Ecto neural progenitor cell (in vitro differentiated cells): ENCODE measurements at places on chromosomes 1 and 21.
A peak's percentile ranks its signal among the peaks of the same experiment; 100 is the strongest.

DNA sequence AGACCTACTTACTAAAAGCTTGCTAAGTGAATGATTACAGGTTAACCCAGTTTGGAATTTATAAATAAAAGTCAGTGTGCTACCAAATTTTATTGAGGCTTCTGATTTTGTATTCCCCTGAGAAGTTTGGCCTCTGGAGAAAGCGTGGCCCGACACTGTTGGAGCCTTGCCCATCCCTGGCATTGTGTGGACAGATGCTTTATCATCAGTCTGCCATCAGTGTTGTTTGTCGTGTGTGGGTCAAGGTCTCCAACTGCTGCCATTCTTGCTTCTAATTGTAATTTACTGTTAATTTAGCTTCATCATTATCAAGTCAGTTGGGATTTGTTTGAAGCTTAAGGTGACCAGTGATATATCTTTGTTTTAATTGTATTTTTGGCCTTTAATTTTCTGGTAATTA, 62.0 kb upstream of the LPGAT1 start:
- no peak for DNase-seq

GRCh38 chr21:39018730-39019129, 164.5 kb downstream of the PSMG1 start:
- no peak for DNase-seq

GRCh38 chr1:78146205-78146771, 100.5 kb downstream of the GIPC2 start:
- no peak for DNase-seq

DNA sequence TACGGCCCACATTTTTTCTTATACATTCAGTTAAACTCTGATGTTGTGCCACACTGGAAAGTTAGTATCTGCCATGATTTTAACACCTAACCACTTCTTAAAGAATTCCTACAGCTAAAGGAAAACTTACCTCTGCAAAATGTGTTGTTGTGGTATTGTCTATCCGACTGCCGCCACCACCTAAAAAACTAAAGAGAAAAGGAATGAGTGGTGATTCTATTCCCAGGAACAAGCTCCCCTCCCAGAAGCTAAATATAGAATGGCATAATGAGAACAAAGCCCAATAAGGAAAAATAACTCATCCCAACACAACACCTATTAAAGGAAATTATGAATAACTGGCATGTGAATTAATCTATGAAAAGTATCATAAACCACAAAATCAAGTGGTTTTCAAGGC, 39.5 kb downstream of the RNF115 start:
- no peak for DNase-seq

GRCh38 chr1:186813420-186813819, 15.3 kb upstream of the PLA2G4A start:
- DNase-seq: no peak

DNA sequence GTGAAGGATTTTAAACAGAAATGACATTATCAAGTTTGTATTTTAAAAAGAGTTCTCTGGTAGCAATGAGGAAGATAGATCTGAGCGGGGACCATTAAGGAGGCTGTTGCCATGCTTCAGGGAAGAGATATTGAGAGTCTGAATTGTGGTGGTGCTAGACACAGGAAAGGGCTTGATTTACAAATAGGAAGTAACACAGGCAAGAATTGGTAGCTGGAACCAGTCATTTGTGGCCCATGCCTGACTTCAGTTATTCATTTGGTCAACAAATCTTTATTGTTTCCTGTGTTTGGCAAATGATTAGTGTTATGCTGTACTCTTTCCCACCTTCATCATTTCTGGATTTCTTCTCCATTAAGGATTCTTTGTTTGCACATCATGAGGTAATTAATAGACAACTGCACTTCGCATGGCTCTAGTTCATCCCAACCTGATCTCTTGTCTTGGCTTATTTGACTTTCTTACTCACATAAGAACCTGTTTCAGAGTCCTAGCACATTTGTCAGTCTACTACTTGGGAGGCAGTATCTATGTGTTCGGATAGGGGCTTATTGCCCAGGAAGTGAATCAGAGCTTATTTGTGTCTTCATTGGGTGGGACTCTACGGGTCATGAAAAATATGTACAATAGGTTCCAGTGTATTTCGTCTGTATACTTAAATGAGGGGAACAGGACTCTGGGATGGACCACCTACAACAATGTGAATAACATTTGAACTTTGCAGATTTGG, 32.3 kb downstream of the EEIG2 start:
- no peak for DNase-seq

DNA sequence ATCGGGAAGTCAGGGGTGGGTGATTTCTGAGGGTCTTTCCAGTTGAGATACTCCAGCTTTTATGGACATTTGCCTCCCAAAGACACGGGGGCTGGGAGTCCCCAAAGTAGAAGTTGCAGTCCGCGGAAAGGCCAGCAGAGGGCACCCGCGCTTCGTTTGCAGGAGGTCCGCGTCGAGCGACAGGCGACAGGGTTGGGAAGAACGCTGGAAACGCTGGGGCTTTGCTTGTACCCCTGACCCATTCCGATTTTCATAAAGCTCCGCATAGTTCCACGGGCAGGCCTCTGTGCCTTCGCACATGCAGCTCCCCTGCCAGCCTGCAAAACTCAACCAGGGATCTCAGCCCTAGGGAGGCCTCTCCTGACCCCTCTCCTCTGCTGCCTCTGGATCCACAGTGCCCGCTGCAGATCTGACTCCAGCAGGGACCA, 44.2 kb upstream of the LAPTM5 start:
- peak; percentile 94 for DNase-seq

DNA sequence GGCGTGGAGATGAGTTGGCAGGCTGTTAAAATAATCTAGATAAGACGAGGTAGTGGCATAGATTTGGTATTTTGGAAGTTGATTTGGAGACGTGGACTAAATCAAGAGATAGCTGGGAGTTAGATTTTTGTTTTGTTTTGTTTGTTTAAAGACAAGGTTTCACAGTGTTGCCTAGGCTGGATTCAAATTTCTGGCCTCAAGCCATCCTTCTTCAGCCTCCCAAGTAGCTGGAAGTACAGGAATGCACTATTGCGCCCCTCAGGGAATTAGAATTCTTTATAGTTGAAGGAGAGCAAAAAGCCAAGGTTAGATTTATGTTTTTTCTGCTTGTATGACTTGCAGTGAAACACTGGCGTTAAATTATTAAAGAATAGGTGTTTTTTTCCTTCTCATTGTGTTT, 22.3 kb upstream of the SNRPE start:
- DNase-seq: no peak

GRCh38 chr21:46598581-46599572, 6.0 kb downstream of the S100B start:
- no peak for DNase-seq

DNA sequence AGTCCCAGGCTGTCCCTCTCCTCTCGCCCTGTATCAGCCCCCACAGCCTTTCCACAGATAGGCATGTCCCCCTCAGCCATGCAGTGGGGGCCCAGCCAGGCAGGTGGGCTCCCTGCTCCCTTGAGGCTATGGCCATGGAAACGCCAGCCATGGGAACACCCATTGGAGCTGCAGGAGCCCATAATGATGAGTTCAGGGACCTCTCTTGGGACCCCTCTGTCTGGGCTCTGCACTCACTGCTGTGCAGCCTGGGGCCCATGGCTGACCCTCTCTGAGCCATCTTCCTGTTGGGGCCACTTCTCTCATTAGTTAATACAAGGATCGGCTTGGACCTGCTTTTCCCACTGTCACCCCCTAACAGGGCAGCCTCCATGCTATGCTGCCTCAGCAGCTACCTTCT, 33.2 kb downstream of the WNT3A start:
- DNase-seq: no peak

DNA sequence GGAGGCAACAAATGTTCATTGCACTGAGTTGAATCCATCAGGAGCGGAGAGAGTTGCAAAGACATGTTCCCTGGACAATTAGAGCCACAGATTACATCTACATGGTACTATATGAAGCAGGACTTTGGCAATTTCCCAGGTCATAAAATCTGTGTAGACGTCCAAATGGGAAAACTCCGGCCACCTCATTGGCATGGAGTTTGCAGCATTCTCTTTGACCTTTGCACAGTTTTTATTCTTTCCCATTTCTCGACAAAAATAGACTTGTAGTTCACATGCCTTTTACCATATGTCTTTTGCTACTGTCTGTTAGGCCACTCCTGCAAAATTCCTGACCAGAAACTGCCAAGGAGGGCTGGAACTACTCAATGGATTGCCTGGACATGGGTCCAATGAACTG, 48.2 kb downstream of the UBE2T start:
- DNase-seq: no peak

DNA sequence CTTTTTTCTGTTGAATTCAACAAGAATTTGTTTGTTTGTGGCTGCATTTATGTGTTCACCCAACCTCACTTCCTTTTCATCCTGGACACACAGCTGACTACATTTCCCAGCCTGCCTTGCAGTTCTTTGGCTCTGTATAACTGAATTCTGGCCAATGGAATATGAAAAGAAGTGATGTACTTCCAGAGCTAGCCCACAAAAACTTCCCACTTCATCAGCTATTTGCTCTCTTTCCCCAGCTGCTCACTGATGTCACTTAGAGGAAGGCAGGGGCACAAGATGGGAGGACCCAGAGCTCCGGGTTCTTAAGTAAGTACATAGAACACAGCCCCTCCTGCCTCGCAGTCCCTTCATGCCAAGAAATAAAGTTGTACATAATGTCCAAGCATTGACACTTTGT, 235.0 kb upstream of the FGGY start:
- no peak for DNase-seq

- no peak for DNase-seq
These were observed 30.3 kb upstream of the ID3 start for GRCh38 chr1:23589585-23589986.

GRCh38 chr1:183019139-183019740, 4.0 kb upstream of the LAMC1 start:
- DNase-seq: no peak

DNA sequence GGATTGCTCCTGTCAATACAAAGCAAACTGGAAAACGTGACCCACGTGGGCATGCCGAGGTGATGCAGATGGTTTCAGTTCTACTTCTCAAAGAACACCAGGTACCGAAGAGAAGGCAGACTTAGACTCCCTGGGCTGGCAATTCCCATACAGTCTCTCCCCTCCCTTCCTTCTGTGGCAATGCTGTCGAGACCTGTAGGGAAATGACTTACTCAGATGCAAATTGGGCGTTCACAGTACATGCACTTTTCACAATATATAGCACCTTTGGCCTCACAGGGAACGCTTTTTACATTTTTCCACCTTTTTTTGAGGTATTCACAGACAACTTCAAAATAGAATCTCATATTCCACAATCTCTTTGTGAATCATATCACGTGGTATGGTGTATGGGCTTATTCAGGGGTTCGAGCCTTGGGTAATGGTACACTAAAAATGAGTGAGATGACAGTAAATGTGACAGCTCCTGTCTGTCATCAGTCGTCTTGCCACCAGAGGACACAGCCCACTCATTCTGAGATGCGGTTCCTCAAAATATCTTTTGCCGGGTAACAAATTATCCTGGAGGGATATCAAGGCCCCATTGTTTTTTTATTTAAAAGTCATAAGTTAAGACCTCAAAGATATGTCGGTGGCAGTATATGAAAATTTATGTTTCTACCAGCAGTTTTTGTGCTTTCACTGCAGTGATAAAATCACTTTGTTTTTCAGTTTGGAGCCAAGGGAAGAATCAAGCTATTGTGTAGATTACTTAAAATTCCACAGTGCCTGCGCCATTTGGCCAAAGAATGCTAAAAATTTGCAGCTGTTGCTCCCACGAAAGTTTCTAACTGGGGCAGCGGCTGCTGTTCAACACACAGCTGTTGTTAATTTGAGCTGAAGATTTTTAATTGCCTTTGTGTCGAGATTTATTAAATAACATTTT, 168.4 kb downstream of the ZZZ3 start:
- peak; percentile 56 for DNase-seq

GRCh38 chr1:48219803-48220202, 2.7 kb upstream of the SLC5A9 start:
- DNase-seq: no peak

DNA sequence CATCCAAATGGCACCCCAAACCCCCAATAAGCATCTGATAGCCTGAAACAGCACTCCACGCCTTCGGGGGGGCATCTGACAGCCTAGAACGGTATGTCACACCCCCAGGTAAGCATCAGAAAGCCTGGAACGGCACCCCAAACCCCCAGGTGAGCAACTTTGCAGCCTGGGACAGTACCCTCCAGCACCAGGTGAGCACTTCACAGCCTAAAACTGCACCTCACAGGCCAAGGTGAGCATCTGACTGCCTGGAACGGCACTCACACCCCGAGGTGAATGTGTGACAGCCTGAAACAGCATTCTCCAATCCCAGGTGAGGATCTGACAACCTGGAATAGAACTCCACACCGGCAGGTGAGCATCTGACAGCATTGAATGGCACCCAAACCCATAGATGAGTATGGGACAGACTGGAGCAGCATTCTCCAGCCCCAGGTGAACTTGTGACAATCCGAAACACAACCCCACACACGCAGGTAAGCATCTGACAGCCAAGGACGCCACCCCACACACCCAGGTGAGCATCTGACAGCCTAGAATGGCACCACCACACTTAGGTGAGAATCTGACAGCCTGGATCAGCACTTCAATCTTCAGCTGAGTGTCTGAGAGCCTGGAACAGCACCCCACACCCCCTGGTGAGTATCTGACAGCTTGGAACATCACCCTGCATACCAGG, 18.3 kb upstream of the MMEL1 start:
- DNase-seq: no peak

GRCh38 chr1:48492392-48492791, 20.4 kb upstream of the SPATA6 start:
- no peak for DNase-seq

DNA sequence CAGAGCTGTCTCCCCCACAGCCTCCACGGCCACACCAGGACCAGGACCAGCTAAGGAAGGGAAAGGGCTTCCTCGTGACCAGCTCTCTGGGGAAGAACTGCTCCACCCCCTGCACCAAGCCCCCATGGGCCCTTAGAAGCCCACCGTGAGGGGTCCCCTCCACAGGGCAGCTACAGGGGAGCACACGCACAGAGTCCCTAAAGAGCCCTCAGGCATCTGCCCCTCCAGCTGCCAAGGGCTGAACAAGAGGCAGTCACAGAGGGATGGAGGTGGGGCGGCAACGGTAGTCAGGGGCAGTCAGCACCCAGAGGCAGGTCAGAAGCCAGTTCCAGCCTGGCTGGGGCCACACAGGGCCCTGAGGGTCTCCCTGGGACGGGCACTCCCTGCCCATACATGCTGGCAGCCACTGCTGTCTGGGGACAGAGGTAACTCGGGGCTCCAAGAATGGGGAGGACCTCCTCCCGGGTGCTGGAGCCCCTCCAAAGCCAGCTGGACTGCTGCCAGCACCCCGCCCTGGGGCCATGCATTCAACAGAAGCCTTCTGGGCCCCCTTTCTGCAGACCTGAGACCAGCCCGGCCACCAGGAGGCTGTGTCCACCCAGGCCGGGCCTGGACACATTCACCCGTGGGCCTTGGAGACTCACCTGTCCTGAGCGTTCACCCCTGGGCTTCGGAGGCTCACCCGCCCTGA, 18.7 kb downstream of the SLC19A1 start:
- no peak for DNase-seq

- DNase-seq: no peak
These were observed 21.4 kb downstream of the SLC2A1 start for GRCh38 chr1:42937141-42937696.

GRCh38 chr1:38020396-38020795, 7.9 kb downstream of the UTP11 start:
- no peak for DNase-seq

- no peak for DNase-seq
These were observed 42.0 kb upstream of the CCSAP start for GRCh38 chr1:229384822-229385221.
